ENCODE measurements at places on chromosomes 3 and 15. TPM values are rescaled to one million over a fixed set of nuclear protein-coding genes. Genes with fewer than 3 reads are reported as not detected.

GRCh38 chr3:65351753-65352152, 664.0 kb upstream of the ADAMTS9 start:
- DNase-seq: no peak

- no peak for DNase-seq
Observed at GRCh38 chr3:61956236-61956635, 394.9 kb downstream of the PTPRG start.

- DNase-seq: no peak
Observed at GRCh38 chr15:33071451-33071850, 123.1 kb downstream of the FMN1 start.

- no peak for DNase-seq
Observed at GRCh38 chr3:156711113-156711512, 36.7 kb downstream of the TIPARP start.

Gene C3orf22
- not detected for total RNA-seq

DNA sequence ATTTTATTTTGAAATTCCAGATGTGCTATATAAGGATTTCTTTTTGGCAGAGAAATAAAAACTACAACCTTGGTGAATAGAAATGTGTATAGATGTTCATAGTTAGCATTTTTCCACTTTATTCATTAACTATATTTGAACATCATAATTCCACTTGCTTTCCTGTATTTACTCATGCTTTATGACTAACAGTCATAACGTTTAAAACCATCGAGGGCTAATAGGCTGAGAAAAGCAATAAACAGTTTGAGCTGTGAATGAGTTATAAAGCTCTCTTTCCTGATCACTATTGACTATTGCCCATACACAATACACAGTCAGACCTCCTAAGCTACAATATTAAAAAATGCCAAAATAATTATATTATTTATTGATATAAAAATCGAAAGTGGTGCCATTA, 502.1 kb upstream of the RASGRP1 start:
- no peak for DNase-seq

DNA sequence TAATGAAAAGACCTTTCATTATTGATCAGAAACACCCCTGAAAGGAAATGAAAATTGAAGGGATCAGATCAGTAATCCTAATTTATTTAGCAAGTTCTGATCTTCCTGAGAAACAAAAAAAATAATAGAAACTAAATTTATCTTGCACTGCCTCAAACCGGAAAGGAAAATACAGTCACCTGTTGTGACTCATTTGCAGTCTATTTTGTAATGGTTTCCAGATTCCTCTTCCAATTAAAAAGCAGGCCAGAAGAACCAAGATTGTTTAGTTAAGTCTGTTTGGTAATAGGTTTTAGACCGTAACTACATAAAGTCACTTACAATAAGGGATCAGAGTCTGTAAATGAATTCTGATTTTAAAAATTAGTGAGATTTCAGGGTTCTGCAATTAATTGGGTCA, 49.7 kb upstream of the ATOSA start:
- no peak for DNase-seq

Gene GHSR
- total RNA-seq: not detected

DNA sequence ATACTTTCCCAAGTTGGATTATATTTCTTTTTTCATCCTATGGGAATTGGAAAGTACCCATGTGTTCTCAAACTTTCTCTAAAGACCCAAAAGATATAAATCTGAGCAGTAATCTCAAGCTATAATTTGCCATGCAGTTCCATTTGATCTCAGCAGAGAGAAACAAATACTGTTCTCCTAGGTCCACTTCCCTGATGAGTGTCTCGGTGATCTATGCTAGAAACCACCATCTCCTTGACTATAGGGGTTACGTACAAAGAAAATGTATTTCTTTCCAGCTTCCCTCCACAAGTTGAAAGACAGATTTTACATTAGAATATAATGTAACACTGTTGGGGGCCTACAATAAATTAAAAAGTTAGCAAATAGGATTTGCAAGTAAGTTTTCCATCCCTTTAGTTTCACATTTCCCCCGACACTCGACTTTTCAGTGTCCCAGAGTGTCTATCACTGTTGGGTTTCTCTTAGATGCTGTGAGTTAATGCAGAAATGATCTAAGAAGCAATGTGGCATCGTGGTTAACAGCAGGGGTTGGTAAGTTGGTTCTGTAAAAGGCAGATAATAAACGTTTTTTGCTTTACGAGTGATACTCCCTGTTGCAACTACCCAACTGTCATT, 465.1 kb upstream of the CFAP20DC start:
- no peak for DNase-seq

Gene ZNF80
- total RNA-seq: 0.74 TPM

Gene DAZL
- not detected for total RNA-seq

Gene LYZL4
- total RNA-seq: not detected

GRCh38 chr3:72488738-72489035, 359.6 kb downstream of the SHQ1 start:
- DNase-seq: no peak

GRCh38 chr3:10483686-10484345, 21.6 kb downstream of the ATP2B2 start:
- no peak for DNase-seq

GRCh38 chr15:81784751-81785150, 261.1 kb downstream of the MEX3B start:
- peak; percentile 60 for DNase-seq

DNA sequence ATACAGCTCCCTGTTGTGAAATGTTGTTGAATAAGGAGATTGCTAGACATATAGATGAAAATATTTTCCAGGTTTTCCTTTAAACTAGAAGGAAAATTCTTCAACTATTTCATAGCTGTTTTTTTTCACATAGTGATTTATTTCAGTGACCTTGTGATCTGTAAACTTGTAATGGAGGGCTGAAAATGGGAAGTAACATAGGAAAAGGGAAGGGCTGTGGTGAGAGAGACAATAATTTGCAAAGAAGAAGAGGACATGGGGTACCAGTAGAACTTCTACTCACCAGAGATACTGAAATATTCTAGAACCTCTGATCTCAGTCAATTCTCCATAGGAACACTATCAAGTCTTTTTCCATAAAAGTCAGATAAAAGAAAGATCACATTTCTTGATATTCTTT, 60.4 kb downstream of the PLS1 start:
- no peak for DNase-seq

GRCh38 chr3:50224639-50225038, 11.4 kb upstream of the GNAI2 start:
- DNase-seq: no peak

Gene ILDR1
- total RNA-seq: 3.7 TPM

DNA sequence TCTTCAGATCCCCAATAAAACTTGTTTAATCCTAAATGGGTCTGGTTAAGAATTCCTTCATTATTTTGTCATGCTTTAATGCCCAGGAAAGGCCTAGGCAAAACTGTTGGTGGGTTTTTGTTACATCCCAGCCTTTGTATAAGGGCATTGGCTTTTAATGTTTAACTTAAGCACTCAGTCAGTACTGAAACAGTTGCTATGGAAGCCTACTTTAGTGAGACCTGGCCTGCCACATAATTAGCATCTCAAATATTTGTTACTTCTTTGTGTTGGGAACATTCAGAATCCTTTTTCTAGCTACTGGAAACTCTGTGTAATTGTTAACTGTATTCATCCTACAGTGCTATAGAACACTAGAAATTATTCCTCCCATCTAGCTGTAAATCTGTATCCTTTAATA, 369.6 kb upstream of the ATP10A start:
- no peak for DNase-seq

GRCh38 chr3:64398476-64398875, 173.2 kb upstream of the PRICKLE2 start:
- DNase-seq: no peak

DNA sequence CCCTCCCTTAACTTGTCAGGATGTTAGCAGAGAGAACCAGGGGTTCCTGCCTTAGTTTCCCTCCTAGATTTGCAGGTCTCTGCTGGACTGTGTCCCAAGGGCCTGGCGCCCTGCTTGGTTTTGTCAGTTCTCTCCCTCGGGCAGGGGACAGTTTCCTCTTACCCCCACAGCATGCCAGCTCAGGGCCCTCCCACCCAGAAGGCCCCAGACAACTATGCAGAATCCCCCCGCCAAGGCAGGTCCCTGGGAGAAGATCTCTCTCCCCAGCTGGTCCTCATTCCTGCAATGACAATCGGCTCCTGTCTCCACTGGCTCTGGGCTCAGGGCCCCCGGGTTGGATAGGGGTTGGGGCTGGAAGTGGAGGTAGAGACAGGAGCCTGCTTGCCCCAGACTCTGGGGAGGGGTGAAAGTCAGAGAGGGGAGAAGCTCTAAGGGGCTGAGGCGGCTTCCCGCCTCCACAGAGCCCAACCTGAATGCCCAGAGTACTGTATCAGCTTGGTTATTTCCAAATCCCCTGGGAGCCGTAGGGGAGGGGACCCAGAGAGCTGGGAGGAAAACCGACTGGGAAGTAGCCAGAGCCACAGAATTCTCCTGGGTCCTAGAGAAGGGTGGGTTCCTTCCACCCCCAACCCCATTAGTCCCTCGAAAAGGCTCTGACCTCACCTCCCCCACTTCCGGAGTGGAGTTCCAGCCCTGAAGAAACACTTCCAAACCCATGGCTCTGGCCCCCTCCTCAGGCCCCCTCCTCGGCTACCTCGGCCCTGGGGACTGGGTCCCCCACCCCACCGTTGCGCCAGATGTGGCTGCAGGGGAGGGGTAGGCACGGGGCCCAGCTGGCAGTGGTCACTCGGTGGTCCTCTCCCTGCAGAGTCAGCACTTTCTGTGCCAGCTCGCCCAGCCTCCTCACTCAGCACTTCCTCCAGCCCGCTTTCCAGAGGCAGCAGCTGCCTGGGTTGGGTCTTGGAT, 3.8 kb upstream of the LOXL1 start:
- DNase-seq: no peak

- no peak for DNase-seq
Observed at GRCh38 chr3:102059145-102059943, 210.0 kb downstream of the NFKBIZ start.

DNA sequence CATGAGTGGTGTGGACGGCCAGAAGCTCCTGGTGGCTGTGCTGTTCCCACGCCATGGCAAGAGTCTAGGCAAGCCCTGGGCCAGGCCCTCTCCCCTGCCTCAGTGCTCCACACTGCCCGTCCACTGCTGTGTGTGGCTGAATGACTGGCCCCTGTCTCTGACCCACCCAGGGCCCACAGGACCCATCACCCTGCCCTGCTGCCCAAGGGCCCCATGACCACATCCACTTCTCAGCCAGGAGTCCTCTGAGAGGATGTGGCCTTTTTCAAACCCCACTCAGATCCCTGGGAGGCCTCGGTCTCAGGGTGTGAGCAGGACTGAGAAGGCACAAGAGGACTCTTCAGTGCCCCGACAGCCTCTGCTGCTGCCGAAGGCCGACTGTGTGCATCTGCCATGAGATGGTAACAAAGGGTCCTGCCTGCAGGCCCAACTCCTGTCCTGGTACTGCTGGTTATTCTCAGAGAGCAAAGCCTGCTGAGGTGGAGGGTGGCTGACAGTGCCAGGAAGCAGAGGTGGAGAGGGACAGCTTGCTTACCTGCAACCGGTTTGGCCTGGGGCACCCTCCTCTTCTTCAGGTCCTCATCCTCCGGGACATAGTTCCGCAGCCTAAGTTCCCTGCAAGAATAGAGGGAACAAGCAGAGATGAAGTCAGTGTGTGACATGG, 47.5 kb downstream of the PTH1R start:
- DNase-seq: no peak
